ENCODE measurements at places on chromosomes 3 and 15.

DNA sequence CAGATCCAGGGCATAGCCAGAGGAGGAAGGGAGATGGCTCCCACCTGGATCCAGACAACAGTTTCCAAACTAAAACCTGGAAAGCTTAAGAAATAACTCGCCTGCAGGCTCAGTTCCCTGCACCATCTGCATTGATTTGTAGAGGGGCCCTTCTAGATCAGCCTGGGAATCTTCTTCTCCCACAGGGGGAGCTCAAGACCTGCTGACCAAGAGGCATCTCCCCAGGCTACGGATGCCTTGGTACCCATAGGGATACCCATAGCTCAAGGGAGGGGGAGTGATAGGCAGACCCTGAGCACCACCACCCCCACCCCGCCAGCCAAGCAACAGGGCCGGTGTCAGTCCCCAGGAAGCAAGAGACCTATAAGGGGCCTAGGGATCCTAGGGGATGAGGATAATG, 28.0 kb upstream of the DCLK3 start:
- no peak overlapping the region for H3K4me3 ChIP-seq
- H3K4me1 ChIP-seq: no peaks in the 10 kb centered on the region
- H3K36me3 ChIP-seq: no peaks in the 10 kb centered on the region
- H3K27ac ChIP-seq: no peak overlapping the region

- H3K4me3 ChIP-seq: peak overlapping the region; percentile 49
- H3K4me1 ChIP-seq: no peaks in the 10 kb centered on the region
- no peak for DNase-seq
- no peaks in the 10 kb centered on the region for H3K27me3 ChIP-seq
Measured at GRCh38 chr15:56886363-56886931, 32.0 kb upstream of the TCF12 start.

GRCh38 chr3:129526121-129526900, 2.1 kb upstream of the RHO start:
- H3K27me3 ChIP-seq: no peaks in the 10 kb centered on the region
- peaks cover 7% of the 10 kb centered on the region for H3K4me1 ChIP-seq
- no peak for DNase-seq
- H3K4me3 ChIP-seq: no peak overlapping the region

- peaks cover 11% of the 10 kb centered on the region for H3K4me1 ChIP-seq
- no peak overlapping the region for H3K27ac ChIP-seq
- H3K27me3 ChIP-seq: no peaks in the 10 kb centered on the region
- DNase-seq: no peak
- no peak overlapping the region for H3K4me3 ChIP-seq
Measured at GRCh38 chr3:23002151-23002550, 201.0 kb upstream of the UBE2E2 start.

DNA sequence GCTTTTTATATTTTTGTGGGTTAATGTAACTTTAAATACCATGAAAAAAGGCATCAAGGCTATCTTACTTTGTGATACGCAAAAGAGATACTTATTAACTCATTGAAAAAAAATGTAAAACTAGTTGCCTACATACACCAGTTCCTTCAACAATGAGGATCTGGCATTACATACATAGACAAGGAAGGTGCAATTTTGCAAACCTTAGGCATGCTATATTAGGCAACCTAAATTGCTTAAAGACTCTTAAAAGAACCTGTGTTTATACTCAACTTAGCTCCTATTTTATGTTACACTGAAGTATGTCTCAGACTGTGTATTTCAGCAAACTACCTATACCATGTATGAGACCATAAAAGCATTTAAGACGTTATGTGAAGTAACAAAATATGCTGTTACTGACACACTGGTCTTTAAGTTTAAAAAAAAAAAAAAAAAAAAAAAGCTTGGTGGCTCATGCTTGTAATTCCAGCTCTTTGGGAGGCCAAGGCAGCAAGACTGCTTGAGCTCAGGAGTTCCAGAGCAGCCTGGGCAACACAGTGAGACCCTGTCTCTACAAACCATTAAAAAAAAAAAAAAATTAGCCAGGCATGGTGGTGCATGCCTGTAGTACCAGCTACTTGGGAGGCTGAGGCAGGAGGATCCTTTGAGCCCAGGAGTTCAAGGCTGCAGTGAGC, 9.1 kb downstream of the TASOR start:
- DNase-seq: no peak
- no peaks in the 10 kb centered on the region for H3K27me3 ChIP-seq
- H3K36me3 ChIP-seq: no peaks in the 10 kb centered on the region
- H3K4me1 ChIP-seq: no peaks in the 10 kb centered on the region
- H3K4me3 ChIP-seq: no peak overlapping the region

DNA sequence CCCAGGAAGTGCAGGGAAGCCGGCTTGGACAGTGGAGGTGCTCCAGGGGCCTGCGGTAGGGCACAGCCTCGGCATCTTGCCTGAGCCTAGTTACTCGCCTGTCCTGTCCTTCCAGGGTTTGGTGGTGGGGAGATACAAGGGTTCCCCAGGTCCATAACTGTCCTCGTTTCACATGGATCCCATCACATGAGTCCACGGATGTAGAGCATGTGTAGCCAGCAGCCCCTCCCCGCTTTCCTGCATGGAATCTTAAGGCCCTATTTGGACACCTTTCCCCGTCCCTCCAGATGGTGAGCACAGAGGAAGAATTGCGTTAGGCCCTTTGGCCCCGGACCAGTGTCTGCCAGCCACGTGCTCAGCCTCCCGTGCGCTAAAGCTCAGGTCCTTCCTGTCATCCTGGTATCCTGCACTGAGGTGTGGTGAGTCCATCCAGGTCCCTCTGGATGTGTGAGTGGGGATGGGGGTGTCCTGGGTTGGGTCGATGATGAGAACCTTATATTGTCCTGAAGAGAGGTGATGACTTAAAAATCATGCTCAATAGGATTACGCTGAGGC, 230.4 kb downstream of the SNRPN start:
- no peaks in the 10 kb centered on the region for H3K36me3 ChIP-seq
- no peaks in the 10 kb centered on the region for H3K4me1 ChIP-seq
- H3K27me3 ChIP-seq: no peaks in the 10 kb centered on the region

- H3K27ac ChIP-seq: no peak overlapping the region
- H3K4me1 ChIP-seq: no peaks in the 10 kb centered on the region
- DNase-seq: no peak
- H3K4me3 ChIP-seq: no peak overlapping the region
Measured at GRCh38 chr3:69472093-69472492, 86.2 kb upstream of the FRMD4B start.

- H3K27me3 ChIP-seq: no peaks in the 10 kb centered on the region
- no peaks in the 10 kb centered on the region for H3K36me3 ChIP-seq
- H3K4me1 ChIP-seq: no peaks in the 10 kb centered on the region
- no peak for DNase-seq
- no peak overlapping the region for H3K4me3 ChIP-seq
- no peak overlapping the region for H3K27ac ChIP-seq
Measured at GRCh38 chr3:193310914-193311723, 67.4 kb downstream of the ATP13A5 start.

GRCh38 chr3:81989758-81990157, 228.3 kb upstream of the GBE1 start:
- no peak for DNase-seq
- no peaks in the 10 kb centered on the region for H3K4me1 ChIP-seq
- no peaks in the 10 kb centered on the region for H3K27me3 ChIP-seq
- H3K36me3 ChIP-seq: no peaks in the 10 kb centered on the region
- H3K27ac ChIP-seq: no peak overlapping the region

- no peaks in the 10 kb centered on the region for H3K27me3 ChIP-seq
- peaks cover 2% of the 10 kb centered on the region for H3K36me3 ChIP-seq
- H3K27ac ChIP-seq: no peak overlapping the region
Measured at GRCh38 chr3:184171562-184171961, 3.1 kb upstream of the AP2M1 start.
